AG09319 (cell line): ENCODE measurements at places on chromosomes 4 and X.

DNA sequence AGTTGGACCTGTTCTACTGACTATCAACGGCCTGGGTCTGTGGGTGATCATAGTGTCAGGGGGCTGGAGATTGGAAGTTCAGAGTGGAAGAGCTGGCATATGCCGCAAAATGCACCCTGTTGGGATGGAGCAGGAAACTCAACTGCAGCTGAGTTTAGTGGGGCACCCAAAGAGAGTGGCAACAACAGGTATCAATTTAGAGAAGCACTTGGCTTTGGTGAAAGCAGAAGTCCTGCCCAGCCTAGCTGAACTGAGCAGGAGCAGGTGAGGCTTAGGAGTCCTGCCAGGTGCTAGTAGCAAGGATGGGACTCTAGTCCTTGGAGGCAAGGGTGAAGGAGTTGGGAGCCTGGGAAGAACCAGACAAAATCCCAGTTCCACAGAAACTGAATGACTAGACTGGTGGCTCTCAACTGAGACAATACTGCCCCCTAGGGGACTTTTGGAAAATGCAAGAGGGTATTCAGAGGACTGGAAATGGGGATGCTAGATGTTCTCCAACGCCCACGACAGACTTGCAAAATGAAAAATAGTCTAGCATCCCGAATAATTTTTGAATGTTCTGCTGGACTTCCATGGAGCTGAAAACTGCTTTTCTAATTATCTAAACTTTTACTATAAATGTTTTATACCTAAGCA, 49.4 kb downstream of the RTL9 start:
- no peak for DNase-seq

GRCh38 chr4:167642250-167642649, 408.0 kb upstream of the SPOCK3 start:
- DNase-seq = no peak

DNA sequence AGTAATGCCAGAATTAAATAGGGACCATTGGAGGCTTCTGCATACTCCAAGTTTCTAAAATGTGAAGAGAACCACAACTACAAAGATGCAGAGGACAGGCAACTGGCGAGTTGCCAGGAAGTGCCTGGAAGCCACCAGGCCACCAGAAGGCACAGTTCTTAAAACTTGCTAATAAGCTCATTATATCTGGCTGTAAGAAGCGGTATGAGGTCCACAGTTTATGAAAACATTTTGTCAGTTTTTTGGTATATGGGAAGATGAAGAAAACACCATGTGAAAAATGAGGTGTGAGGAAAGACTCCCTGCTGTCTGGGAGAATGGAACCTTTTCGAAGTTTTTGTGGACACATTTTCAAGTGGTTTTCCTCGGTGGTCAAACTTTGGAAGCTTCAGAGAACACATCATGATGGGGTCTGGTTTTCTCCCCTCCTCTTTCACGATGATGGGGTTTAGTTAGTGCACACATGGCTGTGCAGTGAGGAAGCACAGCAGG, 202.7 kb downstream of the NR3C2 start:
- DNase-seq = no peak

DNA sequence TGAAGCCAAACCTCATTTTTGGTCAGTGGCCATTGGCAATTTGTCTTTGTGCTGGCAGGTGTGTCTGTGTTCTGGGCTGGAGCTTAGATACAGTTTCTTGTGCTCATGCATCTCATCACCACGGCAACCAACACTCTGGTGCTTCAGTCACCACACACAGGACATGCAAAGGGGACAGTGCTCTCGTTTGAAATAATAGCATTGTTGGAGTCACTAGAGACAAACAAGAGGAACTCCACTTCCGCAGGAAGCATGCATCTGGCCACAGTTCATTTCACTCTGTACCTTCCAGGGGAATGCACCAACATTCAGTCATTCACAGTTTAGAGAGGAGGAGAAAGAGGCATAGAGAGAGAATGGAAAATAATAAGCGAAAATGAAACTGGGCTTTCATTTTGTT, 267.4 kb downstream of the ANK2 start:
- no peak for DNase-seq

DNA sequence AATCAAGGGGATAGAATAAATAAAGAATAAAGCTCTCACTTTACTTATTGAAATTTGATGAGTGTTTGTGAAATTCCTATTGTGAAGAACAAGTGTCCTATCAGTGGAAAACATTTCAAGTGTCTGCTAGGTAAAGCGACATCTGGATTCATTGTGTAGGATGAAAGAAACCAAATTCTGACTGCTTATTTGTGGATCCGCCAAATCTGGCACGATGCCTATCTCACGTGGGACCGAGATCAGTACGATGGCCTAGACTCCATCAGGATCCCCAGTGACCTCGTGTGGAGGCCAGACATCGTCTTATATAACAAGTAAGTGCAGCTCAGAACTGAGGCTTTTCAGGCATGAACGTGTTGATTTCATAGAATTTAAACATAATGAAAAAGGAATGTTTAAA, 1.9 kb downstream of the CHRNA9 start:
- DNase-seq = no peak

DNA sequence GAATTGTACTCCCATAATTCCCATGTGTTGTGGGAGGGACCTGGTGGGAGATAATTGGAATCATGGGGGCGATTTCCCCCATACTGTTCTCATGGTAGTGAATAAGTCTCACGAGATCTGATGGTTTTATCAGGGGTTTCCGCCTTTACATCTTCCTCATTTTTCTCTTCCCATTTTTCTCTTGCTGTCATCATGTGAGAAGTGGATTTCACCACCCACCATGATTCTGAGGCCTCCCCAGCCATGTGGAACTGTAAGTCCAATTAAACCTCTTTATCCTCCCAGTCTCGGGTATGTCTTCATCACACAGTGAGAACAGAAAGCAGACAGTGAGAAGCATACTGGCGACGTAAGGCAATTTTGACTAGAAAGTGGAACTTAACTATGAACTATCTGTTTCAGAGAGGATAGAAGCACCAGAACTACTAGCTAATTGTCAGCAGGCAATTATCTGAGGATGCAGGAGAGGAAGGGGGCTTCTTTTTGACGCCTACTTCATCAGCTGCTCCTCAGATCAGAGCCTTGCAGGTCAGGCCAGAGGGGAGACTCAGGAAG, 8.5 kb upstream of the GPR50 start:
- DNase-seq = no peak

GRCh38 chrX:40462795-40463194, 118.0 kb upstream of the ATP6AP2 start:
- DNase-seq = no peak

- no peak for DNase-seq
These were observed 12.2 kb downstream of the MAOB start for GRCh38 chrX:43870011-43870410.

- no peak for DNase-seq
These were observed 5.9 kb upstream of the ANK2 start for GRCh38 chr4:113043591-113043990.

GRCh38 chr4:170671171-170671570, 581.4 kb upstream of the AADAT start:
- no peak for DNase-seq

GRCh38 chr4:80255329-80256095, 11.0 kb upstream of the FGF5 start:
- no peak for DNase-seq

DNA sequence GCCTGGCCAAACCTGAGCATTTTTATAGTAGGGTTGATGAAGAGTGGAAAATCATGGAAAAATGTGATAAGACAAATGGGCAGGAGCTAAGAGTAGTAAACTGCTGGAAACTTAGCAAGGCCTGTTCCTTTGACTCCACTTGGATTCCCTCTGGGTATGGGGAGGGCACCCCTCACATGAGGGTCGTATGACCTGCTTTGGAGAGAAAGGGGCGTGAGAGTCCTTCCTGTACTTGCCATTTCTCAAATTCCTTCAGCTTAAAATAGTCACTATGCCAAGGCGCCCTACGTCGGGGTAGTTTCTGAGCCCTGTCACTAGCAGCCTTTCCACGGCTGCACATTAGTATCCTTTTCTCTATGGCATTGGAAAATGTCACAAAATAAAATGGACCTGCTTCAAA, 49.1 kb downstream of the GPRIN3 start:
- no peak for DNase-seq

- no peak for DNase-seq
These were observed 185.5 kb downstream of the CEP135 start for GRCh38 chr4:56134266-56134665.

DNA sequence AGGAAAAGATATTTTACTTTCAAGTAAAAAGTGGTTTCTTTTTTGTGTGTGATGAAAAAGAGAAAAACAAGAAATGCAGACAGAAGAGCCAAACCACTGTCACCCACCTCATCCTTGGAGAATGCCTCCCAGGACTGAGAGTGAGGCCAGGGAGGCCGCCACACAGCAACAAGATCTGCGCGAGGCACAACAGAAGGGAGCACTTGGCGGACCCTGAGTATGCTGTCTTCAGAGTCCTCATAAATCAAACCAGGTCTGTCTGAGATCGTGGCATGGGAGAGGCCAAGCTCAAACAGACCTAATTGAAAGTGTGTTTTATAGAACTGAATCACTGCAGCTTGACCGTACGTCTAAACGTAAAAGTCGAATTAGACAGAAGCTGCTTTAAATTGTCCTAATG, 134.3 kb upstream of the VCX2 start:
- DNase-seq = no peak

DNA sequence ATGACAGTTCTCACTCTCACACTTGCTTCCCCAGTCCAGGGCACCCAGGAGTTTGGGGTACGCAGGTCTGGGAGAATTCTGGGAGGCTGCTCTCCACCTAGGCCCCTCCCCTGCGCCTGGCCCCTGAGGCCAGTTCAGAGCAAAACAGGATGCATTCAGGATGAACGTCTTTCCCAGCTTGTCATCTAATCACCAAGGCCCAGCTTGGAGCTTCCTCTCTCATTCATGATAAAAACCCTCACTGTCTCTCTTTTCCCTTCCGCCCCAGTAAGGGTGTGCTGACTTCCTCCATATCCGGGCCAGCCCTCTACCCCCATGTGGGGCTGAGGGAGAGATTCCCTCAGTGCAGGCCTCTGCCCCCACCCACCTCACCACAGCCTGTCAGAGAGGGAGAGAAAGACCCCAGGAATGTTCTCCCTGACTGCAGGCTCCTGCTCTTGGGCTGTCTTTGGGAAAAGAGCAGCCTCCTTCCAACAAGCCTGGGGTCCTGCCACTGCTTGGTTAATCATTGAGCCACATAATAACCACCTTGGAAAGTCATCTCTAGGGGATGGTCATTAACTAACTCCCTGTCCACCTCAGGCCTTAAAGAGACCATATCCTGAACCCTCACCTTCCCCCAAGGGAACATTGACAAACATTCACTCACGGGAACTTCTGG, 50.1 kb downstream of the STARD8 start:
- no peak for DNase-seq

DNA sequence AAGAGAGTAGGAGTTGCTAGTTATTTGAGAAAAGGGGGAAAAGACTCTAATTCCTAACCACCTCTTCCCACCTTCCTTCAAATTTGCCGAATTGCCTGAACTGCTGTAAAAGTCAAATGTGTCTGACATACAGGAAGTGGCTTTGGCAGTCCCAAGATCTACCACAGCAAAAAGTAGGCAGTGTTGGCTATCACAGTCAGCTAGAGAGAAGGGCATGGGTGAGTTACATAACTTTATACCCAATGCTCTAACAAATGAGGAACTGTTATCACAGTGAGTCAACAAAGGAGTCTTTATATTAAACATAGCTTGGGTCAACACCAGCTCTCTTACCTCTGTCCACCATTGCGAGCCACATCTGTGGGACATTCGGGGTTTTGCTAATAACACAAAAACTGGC, 2.4 kb upstream of the MBNL3 start:
- DNase-seq = no peak

- no peak for DNase-seq
These were observed 38.9 kb upstream of the BCLAF3 start for GRCh38 chrX:20029728-20030127.

- no peak for DNase-seq
These were observed 8.1 kb downstream of the GAB1 start for GRCh38 chr4:143344774-143345173.

- DNase-seq = no peak
These were observed 1102.1 kb upstream of the LCORL start for GRCh38 chr4:19123681-19124080.

GRCh38 chrX:19772096-19772821, 115.1 kb downstream of the SH3KBP1 start:
- peak; percentile 8 for DNase-seq
